ENCODE measurements at places on chromosomes 5 and 9. TPM values are rescaled to one million over a fixed set of nuclear protein-coding genes. Genes with fewer than 3 reads are reported as not detected.

DNA sequence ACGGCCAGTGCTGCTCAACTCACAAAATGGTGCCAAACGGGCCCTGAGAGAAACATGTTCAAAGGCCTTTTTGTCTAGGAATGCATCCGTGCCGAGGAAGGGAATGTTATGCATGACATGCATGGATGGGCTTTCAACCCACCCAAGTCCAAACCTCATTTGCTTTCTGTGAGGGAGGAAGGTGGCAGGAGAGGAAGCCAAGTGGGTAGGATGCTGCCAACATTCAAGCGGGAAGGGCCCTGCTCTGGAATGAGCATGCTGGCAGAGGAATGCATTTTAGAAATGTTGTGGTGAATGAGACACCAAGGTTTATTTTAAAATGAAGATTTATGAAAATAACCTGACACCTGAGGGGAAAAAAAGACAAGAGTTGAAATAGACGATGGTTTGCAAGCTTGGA is 479.1 kb downstream of the CCDC171 start:
- DNase-seq = no peak

GRCh38 chr9:72494051-72494450 is 27.4 kb upstream of the TMC1 start:
- DNase-seq = no peak

DNA sequence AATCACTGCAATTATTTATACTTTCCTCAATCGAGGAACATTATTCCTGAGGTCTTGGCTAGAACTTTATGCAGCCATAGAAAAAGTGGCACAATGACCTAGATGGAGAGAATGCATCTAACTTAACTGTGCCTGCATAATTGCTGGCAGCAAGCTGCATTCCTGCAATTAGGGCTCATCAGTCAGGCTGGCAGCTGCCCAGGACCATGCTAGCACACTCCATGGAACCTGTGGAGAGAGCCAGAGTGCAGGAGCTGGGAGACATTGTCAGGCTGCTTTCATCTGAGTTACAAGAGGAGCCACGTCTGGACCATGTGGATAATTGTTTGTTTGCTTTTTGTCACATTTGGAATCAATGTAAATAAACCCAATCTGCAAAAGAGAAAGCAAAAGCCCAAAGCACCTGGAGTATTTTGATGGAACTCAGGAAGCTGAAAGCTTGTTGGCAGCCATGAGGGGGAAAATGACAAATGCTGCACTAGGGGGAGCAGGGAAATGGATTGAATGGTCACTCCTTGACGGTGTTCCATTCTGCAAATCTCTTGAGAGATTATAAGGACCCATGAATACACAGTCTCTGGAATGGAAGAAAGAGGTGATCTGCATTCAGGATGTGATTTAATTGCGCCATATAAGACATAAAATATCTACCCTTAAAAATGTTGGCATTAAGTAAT is 839.9 kb downstream of the MAT2B start:
- DNase-seq = no peak

Gene CDO1
- 158 TPM for total RNA-seq

DNA sequence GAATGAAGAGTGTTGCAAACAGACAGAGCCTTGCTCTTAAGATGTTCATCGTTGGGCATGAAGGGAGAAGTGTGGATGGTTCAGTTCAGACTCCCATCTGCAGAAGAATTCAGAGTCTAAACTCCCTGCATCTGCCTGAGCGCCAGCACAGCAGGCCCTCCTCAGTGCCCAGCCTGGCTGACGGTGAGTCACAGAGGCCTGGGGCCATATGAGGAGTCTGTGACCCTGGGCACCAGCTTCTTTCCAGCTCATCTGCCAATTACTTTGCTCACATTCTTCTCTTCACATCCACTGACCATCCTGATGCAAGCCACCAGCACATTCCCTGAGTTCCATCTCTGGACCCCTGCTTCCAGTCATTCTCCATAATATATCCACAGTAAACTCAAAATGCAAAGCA is 401.1 kb upstream of the TRPC7 start:
- DNase-seq = no peak

Gene SCGB3A2
- not detected for total RNA-seq

- DNase-seq = no peak
Measured at GRCh38 chr9:71709384-71709783, 58.9 kb downstream of the CEMIP2 start.

Gene TAF11L8
- not detected for total RNA-seq

Measured in right lobe of liver (tissue), 6 donors.